ENCODE measurements at places on chromosomes 11 and 22. TPM values are rescaled to one million over a fixed set of nuclear protein-coding genes. Genes with fewer than 3 reads are reported as not detected.
A peak's percentile ranks its signal among the peaks of the same experiment; 100 is the strongest.

DNA sequence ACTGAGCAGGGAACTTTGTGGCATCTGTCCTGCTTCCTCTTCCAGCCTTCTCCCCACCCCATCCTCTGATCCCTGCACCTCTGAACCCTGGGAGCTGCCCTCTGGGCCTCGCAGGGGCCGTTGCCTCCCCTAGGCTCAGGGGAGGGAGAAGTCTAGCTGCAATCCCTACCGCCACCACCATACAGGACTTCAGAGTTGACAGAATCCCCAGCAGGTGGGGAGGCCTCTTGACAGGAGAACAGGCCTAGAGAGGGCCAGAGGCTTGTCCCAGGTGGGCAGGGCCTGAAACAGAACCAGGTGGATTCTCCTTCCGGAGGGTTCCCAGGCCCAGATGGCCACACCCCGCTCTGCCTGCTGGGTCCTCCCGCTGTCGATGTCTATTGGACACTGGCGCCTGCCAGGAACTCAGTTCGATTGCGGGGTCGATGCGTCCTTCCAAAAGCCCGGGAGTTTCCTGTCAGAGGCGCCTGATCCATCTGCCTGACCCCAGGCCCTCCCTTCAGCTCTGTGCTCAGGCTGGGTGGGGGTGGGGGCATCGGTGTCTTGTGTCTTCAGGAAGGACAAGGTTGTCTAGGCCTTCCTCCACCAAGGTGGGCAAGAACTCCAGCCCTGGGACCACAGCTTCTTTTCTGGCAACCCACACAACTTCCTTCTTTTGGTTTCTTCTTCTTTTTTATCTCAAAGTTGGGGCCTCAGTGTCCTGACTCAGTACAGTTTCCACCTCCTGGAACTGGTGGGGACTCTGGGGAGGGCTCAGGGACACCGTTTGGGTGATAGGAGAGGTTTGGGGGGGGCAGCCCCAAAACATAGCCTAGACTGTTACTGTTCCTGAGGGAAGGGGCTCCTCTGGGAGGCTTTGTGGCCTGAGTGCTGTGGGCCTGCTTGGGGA lies 6.4 kb downstream of the STARD10 start:
- peak; percentile 95 for DNase-seq

DNA sequence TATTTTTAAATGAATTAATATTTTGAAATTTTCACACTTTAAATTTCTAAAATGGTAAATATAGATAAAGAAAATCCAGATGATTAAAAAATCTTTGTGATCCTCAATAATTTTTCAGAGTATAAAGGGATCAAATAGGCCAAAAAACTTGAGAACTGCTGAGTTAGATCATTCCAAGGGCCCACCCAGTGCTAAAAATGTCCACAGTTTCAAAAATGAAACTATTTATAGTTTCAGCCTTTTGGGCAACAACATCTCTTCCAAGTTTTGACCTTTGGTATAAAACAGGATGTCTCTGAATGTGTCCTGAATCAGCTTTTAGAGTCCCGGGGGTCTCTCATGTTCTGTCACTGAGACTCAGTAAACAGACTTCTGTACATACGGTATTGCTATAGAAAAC lies 20.9 kb upstream of the BAIAP2L2 start:
- no peak for DNase-seq

DNA sequence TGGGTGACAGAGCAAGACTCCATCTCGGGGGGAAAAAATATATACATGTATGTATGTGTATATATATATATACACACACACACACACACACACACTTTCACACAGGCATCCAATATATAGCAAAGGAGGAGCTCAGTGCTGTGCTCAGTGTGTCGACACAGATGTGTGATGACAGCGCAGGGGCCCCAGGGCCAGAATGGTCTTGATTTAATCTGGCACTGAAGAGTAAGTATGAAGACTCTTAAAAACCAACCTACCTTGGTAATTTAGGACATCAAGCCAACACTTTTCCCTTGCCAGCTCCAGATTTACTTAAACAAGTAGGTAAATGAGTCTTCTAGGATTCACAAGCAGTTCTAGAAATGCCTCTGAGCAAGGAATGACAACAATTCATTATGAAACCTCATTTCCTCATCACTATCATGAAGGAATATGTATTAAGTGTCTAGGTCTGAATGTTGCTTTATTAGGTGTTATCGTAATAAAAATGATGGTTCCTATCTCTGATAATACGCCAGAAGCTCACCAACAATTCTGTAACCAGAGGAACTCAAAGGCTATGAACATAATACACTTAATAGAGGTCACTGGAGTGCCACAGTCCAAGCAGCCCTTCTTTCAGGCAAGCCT lies 71.5 kb downstream of the SGSM3 start:
- no peak for DNase-seq

C11orf86 gene
- total RNA-seq, result not detected

OR51E2 gene
- not detected for total RNA-seq
